Stimulated activated naive CD4-positive, alpha-beta T cell (primary cell): ENCODE measurements at places on chromosomes 2 and 18.

GRCh38 chr2:238476258-238476657 lies 49.5 kb downstream of the ASB1 start:
- DNase-seq: no peak

DNA sequence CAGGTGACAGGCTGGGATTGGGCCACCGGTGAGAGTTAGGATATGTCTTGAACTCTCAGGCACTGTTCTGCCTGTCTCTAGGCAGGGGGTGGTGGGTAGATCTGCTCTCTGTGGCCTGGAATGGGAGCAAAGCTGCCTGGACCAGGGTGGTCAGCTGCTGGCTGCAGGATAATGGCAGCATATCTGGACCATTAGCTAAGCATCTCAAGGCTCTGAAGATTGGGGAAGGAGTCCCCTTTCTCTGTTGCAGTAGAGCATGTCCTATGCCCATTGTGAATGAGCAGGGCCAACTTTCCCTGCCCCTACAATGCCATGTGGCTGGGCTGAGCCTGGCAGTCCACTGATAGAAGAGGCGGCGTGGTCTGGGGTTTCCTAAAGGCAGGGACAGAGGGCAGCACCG lies 34.6 kb downstream of the LOXHD1 start:
- DNase-seq: no peak

- DNase-seq: no peak
These were observed 510.6 kb downstream of the XIRP2 start for GRCh38 chr2:167398873-167399272.

- no peak for DNase-seq
These were observed 19.3 kb downstream of the PPP4R1 start for GRCh38 chr18:9594823-9595596.

- DNase-seq: no peak
These were observed 7.4 kb downstream of the PTGR3 start for GRCh38 chr18:75201282-75202270.

DNA sequence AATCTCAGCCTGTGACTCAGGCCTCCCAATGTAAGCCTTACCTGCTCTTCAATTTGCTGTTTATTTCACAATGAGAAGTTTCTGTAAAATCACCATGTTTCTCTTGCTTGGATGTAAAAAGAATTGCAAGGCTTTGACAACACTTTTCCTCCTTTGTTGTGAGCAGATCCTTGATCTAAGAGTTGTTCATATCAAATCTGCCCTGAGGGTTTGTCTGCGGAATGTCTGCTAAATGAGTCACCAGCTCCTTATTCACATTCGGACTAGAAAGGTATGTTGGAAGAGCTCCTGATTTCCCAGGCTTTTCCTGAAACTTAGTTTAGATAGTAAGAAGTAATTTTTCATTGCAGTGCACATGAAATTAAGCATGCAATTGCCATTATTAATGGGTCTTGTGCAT lies 268.2 kb upstream of the TCF4 start:
- no peak for DNase-seq
